ENCODE measurements at places on chromosomes 16 and 17.

GRCh38 chr16:21069986-21070385 is 80.7 kb downstream of the DNAH3 start:
- no peak for DNase-seq

GRCh38 chr17:82232876-82233785 is 4.3 kb downstream of the SLC16A3 start:
- DNase-seq: peak; percentile 61

DNA sequence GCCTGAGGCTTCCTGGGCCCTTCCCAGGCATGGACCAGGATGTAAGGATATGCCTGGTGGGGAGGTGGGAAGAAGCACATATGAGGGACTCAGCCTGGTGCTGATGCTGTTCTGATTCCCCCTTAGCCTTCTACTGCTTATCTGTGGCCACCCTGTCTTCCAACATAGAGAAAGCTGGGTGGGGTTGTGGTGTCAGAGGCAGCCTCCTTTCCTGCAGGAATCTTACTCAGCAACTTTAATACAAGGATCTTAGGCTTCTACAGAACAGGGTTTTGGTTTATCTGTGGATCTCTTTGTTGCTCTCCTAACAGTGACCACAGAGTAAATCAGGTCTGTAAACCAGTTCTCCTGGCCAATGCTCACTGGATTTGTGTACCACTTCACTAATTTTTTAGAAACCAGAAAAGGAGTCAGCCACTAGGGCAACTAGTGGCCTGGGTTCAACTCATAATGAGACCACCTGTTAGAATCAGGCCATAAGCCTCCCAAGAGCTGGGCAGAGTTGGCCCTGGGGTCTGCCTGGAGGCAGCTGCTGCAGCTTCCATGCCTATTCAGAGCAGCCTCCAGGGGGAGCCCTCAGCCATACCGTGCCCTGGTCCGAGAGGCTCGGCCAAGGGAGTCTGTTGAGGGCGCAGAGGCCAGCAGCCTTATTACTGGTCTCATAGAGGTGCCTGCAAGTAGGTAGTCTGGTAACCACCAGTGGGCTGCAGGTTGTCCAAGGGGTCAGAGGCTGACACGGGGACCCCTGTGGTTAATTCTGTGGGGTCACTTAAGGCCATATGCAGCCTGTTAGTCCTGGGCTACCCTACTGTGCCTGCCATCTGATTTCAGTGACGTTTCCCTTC is 7.1 kb downstream of the HAS3 start:
- DNase-seq: peak; percentile 67

- peak; percentile 88 for DNase-seq
Observed at GRCh38 chr17:27245230-27245696, 48.7 kb upstream of the WSB1 start.

DNA sequence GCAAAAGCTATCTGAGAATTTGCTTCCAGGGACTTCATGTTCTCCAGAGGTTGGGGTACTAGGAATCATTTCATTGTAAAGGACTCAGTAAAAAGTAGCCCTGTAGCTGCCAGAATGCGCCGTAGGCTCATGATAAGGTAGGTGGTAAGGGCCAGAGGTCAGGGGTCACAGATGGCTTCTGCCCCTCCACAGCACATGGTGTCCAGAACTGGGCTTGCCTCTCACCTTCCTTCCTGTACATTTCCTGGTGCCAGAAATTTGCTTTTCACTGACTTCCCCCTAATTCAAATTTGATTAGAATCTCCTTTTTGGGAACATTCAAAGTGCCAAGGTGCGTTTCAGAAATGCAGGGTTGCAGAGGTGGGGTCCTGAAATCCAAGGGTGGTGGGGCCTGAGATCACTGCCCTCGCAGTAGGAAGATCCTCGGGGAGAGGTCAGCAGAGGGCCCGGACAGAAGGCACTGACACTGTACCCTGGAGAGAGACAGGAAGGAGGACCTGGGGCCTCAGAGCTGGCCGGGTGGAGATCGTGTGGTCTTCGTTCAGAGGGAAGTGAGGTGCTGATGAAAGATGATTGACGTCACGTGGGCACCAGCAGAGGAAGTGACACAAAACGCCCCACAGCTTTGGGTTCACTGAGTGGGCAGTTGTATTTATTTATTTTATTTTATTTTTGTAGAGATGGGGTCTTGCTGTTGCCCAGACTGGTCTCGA is 25.5 kb upstream of the METRNL start:
- peak; percentile 71 for DNase-seq

DNA sequence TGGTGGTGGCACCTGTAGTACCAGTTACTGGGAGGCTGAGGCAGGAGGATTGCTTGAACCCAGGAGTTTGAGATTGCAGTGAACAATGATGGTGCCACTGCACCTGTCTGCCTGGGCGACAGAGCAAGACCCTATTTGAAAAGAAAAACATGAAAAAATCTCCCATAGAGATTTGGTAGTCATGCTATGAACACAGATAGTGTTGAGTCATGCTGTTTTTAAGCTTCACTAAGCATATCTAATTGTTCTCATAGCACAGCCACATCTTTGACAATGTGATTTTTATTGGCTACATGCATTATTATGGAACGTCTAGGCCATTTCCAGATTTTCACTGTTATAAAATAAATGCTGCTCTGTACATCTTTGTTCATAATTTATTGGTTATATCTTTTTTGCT is 6.0 kb downstream of the IL34 start:
- DNase-seq: no peak

DNA sequence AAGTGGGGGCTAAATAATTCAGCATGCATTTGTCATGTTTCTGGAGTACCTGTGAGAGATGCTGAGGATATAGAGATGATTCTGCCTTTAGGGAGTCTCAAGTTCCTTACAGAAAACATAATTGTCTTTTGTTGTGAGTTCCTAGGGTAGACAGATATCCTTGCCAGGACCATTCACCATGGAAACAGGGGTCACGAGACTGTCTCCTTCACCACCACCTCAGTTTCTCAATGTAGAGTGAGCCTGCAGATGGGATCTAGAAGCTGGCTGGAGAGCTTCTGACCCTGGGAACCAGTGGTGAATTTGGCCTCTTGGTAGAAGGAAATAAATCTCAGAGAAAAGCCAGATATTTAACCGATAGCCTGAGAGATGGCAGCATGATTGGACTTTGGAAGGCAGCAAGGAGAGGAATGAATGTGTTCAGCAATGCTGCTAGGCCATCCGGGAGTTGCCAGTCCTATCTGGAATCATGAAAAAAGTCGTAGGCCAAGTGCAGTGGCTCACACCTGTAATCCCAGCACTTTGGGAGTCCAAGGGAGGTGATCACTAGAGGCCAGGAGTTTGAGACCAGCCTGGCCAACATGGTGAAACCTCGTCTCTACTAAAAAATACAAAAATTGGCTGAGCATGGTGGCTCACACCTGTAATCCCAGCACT is 7.4 kb upstream of the HDAC5 start:
- no peak for DNase-seq

- no peak for DNase-seq
Observed at GRCh38 chr17:1943436-1943831, 81.7 kb downstream of the RTN4RL1 start.

DNA sequence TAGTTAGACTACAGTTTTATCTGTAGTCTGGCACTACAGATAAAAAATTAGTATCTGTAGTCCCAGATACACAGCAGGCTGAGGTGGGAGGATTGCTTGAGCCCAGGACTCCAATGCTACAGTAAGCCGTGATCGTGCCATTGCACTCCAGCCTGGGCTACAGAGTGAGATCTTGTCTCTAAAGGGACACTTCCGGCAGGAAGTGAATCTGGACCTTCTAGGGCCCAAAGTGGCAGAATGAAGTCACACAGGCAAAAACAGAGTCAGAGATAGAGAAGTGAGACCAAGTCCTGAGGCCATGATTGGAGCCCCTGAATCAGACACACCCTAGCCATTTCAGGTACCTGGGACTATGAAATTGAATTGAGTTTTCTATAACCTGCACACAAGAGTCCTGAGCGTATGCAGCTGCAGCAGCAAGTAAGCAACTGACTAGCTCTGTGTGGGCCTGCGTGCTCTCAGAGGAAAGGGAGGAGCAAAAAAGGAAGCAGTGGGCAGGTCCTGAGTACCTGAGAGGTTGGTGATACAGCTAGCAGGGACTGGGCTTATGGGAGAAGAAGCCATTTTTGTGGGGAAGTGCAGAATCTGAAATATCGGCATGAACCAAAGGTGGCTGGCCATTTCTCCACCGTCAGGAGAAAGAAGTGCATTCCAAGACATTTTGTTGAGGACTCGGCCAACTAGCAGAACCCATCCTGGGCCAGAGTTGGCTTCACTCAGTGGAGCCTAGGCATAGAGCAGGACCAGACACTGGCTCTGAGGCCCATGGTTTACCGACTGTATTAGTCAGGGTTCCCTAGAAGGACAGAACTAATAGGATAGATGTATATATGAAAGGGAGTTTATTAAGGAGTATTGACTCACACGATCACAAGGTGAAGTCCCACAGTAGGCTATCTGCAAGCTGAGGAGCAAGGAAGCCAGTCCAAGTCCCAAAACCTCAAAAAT is 27.2 kb upstream of the BRD7 start:
- no peak for DNase-seq

DNA sequence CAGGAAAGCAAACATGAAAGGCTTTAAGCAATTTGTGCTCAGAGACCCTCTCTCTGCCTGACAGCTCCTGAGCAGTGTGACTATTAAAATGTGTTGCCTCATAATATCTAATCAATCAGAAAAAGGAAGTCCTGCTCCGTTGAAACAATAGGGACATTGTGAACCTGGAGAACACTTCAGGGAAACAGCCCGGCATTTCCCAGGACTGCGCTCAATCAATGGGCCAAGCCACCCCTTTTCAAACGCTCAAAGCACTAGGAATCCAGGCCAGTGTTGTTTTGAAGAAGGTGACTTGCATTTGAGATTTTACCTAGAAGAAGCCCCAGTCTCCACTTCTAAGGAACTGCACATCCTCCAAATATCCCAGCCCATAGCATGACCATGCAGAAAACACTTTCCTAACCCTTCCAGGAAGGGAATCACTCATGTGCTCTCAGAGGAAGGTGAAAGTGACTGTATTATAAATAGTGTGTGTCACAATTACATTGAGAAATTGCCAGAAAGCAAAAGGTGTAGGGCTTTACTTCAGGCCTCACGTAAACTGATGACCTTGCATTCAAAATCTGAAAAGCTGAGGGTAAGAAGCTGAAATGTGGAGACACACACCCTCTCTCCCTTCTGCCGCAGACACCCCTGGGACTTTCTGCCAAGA is 19.4 kb downstream of the CDRT4 start:
- no peak for DNase-seq

GRCh38 chr17:50570528-50570927 is 10.0 kb downstream of the CACNA1G start:
- no peak for DNase-seq

DNA sequence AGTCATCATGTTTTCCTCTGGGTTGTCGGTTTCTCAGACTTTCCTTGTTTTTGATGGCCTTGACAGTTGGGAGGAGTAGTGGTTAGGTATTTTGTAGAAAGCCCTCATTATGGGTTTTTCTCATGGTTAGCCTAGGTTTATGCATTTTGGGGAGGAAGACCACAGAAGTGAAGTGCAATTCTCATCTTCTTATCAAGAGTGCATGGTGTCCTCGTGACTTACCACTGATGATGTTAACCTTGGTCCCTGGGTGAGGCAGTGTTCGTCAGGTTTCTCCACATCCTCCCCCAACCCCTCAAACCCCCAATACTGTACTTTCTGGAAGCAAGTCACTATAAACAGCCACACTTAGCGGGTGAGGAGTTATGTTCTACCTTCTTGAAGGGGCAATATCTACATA is 42.3 kb downstream of the BPTF start:
- no peak for DNase-seq

DNA sequence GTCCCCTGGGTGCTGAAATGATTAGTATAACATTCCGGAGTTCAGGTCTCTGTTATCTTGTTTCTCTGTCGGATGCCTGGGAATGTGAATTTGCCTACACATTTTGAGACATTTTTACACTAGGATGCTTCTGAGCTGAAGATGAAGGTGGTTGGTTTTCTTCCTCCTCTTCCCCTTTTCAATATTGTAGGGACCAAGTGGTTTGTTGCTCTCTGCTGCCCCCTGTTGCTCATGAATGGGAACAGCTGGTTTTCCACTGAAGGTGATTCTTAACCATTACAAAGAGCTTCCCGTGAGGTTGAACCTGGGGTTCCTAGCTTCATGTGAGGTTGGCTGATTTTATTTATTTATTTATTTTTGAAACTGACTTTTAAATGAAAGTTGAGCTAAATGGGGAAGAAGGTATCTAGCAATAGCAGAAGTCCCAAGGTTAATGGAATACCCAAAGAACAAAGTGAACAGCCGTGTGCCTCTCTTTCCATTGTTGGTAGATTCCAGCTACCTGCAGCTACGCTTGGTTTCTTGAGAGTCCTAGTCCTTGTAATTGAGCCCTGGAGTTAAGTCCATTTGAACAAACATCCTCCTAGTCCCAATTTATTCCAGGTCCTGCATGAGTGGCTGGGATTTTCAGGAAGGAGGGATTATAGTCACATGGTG is 983.9 kb upstream of the EEF2KMT start:
- DNase-seq: no peak

DNA sequence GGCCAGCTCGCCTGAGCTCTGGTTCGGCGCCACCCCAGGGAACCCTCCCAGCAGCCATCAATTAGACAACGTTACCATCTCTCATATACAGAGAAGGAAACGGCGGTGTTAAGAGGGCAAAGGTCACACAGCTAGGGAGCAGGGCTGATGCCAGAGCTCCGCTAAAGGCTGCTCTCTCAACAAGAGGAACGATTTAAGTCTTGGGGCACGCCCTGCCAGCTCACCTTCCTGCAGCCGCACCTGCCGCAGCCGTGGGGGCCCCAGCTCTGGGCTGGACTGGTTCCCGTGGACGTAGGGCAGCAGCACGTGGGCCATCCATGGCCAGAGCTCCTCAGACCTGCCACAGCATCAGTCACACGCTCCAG is 43.5 kb downstream of the PKD1 start:
- no peak for DNase-seq

GRCh38 chr17:14805348-14805747 is 459.8 kb downstream of the PMP22 start:
- no peak for DNase-seq

GRCh38 chr17:69969897-69970296 is 105.1 kb upstream of the KCNJ16 start:
- DNase-seq: no peak

DNA sequence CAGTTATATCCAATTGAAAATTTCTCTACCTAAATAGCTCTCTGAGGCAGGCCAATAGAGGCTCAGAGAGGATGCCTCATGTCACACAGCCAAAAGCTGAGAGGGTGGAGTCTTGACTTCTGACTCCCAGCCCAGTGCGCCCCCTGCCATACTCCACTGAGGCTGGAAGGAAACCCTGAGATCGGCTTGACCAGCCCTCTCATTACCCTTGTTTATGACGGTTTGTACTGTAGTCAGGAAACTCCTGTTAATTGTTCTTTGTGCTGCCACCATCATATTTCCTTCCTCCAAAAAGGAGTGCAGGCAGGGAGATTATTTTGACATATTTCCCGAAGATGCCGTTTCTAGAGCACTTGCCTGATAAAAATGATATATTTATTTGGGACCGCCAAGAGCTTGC is 107.9 kb downstream of the AIPL1 start:
- no peak for DNase-seq

- no peak for DNase-seq
Observed at GRCh38 chr17:4443476-4443875, 9.7 kb downstream of the SPNS3 start.

Data from sciatic nerve (tissue), 2 donors.